Activated CD4-positive, alpha-beta memory T cell treated with anti-CD3 and anti-CD28 coated beads, Interleukin-2, amount 10 ng/mL, durations not matched to agents 7 days and 5 days (primary cell): ENCODE measurements at places on chromosomes 7 and 10. TPM values are rescaled to one million over a fixed set of nuclear protein-coding genes. Genes with fewer than 3 reads are reported as not detected.

DNA sequence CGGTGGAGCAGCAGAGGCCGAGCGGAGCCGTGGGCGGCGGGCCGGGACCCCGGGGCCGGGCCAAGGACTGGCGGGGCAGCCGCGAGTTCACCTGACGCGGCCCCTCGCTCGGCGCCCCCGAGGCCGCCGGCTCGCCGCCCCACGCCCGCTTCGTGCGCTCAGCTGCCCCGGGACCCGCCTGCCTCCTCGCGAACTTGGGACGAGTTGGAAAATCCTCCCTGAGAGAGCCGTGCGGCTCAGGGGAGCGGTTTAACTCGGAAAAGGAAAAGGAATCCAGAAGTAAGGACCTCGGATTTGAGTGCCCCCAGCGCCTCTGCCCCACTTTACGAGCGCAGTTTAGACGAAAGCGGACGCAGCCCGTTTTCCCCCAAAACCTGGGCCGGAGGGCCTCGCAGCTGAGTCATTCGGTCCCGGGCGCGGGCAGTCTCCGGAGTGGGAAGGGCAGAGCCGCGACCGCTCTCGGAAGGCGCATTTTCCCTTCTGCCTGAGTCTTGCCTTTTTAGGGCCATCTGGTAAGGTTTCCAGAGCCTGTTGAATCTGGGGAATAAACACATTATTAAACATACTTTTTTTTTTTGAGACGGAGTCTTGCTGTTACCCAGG, 744 bp downstream of the CREM start:
- peak; percentile 64 for DNase-seq

- DNase-seq, result no peak
These were observed 4.0 kb upstream of the TMEM236 start for GRCh38 chr10:17747883-17748550.

DNA sequence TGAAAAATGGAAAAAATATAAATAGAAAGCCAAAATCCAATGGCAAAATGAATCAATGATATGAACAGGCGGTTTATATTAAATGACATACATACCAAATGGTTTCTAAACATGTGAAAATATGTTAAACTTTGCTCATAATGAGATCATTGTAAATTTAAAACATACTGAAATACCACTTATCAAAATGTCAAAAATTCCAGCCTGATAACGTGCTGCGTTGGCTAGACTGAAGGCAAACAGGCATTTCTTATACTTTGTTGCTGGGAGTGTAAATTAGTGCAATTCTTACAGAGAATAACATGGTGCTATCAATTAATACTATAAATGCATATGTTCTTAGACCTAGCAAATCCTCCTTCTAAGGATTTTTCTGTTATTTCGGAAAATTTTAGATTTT, 225.8 kb upstream of the FAM3C start:
- no peak for DNase-seq

- no peak for DNase-seq
These were observed 354.4 kb upstream of the BMPER start for GRCh38 chr7:33550979-33551378.

DNA sequence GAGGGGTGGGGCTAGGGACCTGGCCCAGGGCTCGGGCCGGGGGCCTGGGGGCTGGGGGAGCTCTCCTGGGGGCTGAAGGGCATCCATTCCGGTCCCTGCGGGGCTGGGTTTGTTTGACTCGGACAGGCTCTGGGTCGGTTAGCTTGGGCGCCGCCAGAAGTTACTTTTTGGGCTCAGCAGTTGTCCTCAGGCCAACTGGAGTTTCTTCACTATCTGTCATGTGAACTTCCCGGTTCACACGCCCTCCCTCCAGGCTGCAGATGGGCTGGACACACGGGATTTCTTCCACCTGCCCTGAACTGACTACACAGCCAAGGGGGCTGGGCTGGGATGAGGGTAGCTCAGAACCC, 3.8 kb downstream of the SLC4A2 start:
- DNase-seq, result no peak

DNA sequence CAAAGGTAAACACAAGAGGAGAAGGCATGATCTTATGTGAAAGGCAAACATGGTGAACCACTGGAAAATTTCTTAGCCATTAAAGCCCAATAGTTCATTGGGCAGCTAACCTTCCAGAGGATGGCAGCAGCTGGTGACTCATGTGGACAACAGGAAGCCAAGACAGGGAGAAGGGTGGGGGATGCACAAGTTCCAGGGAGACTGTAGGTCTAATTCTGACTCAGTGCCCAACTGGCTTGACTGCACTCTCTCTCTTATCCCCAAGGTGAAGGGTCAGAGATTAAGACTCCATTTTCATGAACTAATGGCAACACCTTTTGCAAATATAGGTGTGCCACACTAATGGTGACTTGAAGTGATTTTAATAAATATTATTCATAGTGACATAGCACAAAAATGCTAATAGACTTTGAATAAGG, 47.9 kb upstream of the SLC35B4 start:
- DNase-seq, result no peak

DNA sequence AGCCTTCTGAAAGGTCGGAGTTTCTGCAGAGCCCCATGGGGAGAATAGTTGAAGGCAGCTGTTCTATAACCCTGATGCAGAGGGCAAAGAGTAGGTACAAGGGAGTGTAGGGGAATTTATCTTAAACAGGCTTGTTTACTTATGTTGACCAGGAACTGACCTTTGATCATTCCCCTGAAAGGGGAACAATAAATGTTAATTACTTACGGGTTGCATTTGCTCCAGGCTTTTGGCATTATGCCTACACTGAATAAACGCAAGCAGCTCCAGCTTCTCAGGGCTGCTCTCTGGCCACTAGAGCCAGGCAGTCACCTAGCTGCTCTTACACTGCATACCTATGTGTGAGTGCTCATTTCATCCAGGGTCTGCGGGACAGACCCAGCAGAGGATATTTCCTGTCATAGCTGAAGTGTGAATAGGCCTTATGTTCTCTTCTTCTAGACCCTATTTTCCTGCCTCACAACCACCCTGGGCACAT, 26.9 kb upstream of the ABCA13 start:
- DNase-seq, result no peak

Gene GRID2IP
- total RNA-seq, result 0.15 TPM
